ENCODE measurements at places on chromosomes 16 and 17.

GRCh38 chr17:13047011-13047606 lies 29.3 kb upstream of the ELAC2 start:
- H3K36me3 ChIP-seq = no peaks in the 10 kb centered on the region
- DNase-seq = no peak
- H3K27me3 ChIP-seq = no peaks in the 10 kb centered on the region
- H3K4me3 ChIP-seq = no peak overlapping the region
- H3K27ac ChIP-seq = no peak overlapping the region
- H3K4me1 ChIP-seq = no peaks in the 10 kb centered on the region

DNA sequence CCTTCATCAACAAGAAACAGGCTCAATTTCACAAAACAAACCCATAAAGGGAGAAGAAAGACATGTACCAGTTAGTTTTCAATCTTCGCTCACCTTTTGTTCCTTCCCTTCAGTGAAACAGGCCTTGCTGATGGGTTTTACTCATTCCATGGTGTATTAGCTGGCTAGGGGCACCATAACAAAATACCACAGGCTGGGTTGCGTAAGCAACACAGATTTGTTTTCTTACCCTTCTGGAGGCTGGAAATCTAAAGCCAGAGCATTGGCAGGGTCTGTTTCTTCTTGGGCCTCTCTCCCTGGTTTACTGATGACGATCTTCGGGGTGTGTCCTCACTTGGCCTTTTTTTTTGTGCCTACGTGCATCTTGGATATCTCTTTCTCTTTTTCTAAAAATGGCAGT lies 383.4 kb upstream of the RBFOX1 start:
- H3K4me1 ChIP-seq = no peaks in the 10 kb centered on the region
- no peaks in the 10 kb centered on the region for H3K36me3 ChIP-seq
- H3K27ac ChIP-seq = no peak overlapping the region

- no peak for DNase-seq
- no peak overlapping the region for H3K27ac ChIP-seq
- H3K4me1 ChIP-seq = peaks cover 10% of the 10 kb centered on the region
These were observed 128.2 kb downstream of the CLEC16A start for GRCh38 chr16:11072420-11073153.

- H3K4me1 ChIP-seq = peaks cover 45% of the 10 kb centered on the region
- H3K27me3 ChIP-seq = no peaks in the 10 kb centered on the region
- peaks cover 41% of the 10 kb centered on the region for H3K36me3 ChIP-seq
- no peak for DNase-seq
- no peak overlapping the region for H3K4me3 ChIP-seq
- H3K27ac ChIP-seq = no peak overlapping the region
These were observed 7.8 kb downstream of the ACSF3 start for GRCh38 chr16:89101303-89102040.

DNA sequence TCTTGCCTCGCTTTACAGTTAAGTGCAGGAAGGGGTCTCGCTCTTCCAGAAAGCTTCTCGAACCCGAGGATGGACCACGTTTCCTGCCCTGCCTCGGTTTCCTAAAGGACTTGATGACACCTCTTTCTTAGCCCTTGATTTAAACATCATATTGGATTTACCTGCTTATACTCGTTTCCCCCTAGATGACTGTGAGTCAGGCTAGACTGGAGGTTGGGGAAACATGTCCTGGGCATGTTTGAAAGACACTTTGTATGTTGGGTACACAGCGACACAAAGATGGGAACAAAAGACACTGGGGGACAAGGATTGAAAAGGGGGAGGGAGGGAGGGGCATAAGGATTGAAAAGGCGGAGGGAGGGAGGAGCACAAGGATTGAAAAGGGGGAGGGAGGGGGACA lies 30.0 kb downstream of the SDK2 start:
- 0 out of 2 replicates have a peak, but pooled peaks cover 1% of the 10 kb centered on the region for H3K27me3 ChIP-seq
- DNase-seq = no peak
- no peaks in the 10 kb centered on the region for H3K36me3 ChIP-seq
- H3K27ac ChIP-seq = no peak overlapping the region
- H3K4me3 ChIP-seq = no peak overlapping the region
